ENCODE measurements at places on chromosomes 7 and 10.

DNA sequence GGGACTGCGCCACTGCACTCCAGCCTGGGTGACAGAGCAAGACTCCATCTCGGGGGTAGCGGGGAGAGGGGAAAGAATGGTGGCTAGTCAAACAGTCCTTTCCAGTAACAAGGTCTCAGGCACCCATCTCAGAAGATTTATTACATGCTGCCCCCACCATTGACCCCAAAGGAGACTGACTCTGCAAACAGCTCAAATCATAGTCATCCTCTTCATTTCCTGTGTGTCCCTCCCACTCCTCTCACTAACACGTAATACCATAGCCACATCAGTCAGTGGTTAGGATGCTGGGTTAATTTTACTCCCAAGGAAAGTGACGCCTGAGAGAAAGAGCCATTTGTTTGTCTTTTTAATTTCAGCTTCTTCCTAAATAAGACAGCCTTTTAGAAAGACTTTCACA lies 56.6 kb upstream of the BET1 start:
- DNase-seq: peak; percentile 3

DNA sequence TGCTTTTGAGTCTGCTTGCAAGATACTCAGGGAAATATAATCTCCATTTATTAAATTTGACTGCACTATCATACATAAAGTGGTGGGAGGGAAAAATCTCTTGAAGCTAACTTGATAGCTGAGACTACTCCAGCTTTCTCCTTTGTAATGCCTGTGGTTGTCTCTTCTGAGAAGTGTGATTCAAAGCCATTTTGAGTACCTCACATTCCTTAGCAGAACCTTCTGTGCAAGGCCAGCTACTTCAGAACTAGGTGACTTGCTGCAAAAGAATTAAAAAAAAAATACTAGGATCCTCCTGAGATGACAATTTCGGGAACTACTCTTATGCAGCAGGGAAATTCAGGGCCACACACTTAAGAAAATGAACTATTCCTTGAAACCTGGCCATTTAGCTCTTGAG lies 294.8 kb downstream of the MDFIC start:
- DNase-seq: no peak

DNA sequence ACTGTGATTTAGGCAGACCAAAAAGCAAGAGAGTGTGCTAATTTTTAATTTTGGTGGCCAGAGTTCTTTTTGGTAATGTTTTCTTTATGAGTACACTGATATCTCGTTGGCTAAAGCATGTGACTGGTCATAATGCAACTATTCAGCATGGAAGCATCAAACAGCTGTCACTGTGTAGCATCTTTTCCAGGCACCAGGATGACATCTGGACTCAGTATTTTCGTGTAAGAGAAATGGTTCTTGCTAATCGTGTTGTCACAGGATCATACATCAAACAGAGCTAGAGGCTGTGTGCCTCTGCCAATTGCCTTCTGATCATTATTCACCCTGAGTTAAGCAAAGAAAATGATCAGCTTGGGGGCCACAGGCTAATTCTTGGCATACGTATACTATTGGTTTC lies 118.9 kb downstream of the SND1 start:
- no peak for DNase-seq

- no peak for DNase-seq
Measured at GRCh38 chr10:21529032-21529910, 3.8 kb upstream of the SKIDA1 start.

- no peak for DNase-seq
Measured at GRCh38 chr7:24595671-24596418, 22.6 kb downstream of the PALS2 start.

GRCh38 chr10:116104210-116104932 lies 168.6 kb downstream of the GFRA1 start:
- no peak for DNase-seq
